ENCODE measurements at places on chromosomes 5 and 9. TPM values are rescaled to one million over a fixed set of nuclear protein-coding genes. Genes with fewer than 3 reads are reported as not detected.

Gene TXN
- 315 TPM for total RNA-seq

DNA sequence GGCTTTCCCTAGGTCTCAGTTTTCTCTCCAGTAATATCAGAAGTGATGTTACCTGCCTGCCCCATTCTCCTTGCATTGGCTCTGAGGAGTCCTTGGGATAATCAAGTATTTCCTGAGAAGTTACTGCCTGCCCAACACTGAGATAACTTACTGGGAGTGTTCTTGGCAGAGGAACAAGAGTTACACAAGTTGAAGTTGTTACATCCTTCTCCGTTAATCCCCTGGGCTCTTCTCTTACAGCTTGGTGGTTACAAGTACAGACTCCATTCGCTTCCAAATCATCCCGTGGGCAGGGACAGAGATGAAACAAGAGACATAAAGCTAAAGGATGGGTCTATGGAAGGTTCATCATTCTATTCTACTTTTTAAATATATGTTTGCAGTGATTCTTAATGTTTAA, 74.1 kb upstream of the SAP30L start:
- no peak for DNase-seq

DNA sequence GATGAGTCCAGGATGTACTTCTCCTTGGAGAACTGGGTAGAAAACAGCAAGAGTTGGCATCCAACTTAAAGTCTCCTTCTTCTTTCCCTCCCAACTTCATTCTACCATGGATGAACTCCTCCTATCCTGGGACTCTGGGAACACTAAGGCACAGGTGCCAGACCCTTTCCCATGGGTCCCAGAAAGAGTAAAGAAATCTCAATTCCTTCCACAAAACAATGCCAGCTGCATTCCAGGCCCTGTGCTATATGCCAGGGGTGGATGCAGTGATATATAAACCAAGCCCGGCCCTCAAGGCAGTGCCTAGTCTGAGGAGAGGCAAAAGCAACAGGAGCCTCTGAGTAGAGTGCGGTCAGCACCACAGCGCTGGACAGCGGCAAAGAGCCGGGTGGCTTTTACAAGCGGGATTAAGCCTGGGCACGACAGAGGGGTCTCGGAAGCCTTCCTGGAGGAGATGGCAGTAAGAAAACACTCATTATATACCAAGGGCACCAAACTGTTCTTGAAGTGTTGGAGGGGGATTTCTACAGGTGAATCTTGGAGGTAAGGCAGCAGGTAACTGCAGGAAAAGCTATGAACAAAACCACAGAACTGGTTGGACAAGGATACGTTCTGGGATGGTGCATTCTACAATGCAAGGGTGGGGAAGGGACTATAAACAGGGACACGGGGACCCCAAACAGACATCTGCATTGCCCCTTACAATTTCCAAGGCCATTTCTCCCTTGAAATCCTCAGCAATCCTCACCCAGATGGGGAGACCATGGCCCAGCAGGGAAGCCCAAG, 16.4 kb upstream of the TOR2A start:
- no peak for DNase-seq

Gene YIPF5
- total RNA-seq: 45.1 TPM

DNA sequence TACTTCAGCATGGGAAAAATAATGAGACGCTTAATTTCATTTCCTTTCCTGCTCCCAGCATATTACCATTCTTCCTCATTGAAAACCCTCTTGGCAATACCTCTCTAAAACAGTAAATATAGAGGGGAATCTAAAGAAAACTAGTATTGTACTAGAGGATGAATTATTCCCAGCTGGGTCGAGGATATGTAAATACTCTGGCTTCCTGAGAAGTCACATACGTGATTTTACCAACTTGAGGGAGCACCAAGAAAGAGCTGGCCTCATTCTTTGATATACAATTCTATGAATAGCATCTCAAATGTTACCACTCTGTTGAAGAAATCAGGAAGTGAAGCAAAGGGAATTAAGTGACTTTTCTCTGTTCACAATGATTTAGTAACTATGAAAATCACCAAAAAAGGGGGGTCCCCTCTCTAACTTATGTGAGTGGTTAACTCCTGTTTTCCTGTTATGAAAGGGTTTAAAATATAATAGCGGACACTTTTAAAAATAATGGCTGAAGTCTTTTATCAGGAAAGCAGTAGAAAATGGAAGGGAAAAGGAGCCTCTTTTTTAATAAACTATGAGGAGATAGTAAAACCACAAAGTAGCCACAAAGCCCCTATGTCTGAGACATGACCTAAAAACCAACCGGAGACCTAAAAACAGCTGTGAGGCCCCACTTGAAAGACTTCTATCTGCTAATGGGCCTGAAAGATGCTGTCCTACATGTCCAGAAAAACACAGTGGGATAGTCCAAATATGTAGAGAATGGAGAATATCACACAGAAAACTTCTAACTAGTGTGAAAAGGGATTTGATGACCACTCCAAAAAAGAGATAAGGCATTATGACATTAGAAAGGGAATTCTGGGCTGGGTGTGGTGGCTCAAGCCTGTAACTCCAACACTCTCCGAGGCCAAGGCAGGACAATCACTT, 42.6 kb downstream of the LPAR1 start:
- DNase-seq: no peak

DNA sequence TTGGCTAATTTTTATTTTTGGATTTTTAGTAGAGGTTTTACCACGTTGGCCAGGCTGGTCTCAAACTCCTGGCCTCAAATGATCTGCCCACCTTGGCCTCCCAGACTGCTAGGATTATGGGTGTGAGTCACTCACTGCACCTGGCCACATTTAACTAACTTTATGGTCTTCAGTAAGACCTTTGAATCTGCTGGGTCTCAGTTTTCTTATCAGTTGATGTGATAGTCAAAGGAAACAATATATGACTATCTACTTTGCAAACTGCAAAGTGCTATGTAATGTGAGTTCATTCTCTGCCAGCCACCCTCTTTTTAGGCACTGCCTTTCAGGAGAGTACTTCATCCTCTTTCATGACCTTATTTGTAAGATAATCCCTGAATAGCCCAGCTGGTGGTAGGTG, 474.7 kb downstream of the PDE4D start:
- no peak for DNase-seq

- no peak for DNase-seq
Measured at GRCh38 chr9:106880863-106881262, 17.9 kb downstream of the ZNF462 start.

DNA sequence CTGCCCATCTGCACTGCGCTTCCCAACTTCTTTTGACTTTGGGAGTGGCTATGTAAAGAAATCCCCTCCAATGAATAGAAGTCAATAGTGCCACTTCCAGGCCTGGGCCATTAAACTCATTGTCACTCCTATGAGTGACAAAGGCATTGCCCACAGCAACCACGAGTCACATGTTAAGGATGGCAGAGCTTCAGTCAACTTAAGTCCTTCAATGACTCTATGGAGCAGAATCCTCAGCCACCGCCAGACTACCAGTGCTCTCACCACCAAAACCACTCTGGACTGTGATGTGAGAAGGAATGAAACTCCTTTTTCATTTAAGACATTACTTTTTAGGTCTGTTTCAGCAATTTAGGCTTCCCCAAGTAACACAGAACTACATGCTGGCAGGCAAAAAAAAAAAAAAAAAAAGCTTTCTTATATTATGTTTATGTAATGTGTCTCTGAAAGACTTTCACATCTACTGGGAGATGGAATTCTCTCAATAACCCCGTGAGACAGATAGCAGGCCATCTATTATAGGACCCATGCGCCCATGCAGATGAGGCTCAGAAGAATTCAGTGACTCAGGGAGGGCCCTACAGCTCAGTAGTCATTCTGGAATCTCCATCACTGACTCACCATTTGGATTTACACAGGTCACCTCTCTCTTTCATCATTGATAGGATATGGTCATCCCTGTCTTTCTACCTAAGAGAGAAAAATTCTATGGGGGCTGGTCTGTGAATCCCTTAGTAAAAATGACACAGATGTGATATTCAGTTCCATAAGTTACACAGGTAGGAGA, 180.5 kb downstream of the CEMIP2 start:
- DNase-seq: no peak

DNA sequence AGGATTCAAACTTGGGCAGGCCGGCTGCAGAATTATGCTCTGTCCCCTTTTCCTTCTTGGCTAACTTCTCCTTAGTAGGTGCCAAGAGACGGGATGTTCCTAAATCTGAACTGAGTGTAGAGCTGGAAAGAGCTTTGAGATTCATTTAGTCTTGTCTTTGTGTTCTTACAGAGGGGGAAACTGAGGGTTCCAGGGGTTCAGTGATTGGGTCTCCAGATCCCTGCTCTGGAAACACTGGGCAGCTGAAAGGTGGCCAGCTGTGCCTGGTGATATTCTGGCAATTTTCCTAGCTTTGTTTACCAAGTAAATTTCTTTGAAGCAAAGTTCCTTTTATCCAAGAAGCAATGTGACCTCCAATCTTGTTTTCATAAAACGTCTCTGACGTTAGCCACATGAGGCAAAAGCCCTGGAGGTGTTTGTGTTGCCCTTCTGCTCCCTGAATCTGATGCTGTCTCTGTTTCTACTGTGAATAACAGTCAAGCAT, 288.7 kb downstream of the ZSWIM6 start:
- DNase-seq: no peak

GRCh38 chr9:98208635-98209034, 16.2 kb upstream of the CORO2A start:
- no peak for DNase-seq

DNA sequence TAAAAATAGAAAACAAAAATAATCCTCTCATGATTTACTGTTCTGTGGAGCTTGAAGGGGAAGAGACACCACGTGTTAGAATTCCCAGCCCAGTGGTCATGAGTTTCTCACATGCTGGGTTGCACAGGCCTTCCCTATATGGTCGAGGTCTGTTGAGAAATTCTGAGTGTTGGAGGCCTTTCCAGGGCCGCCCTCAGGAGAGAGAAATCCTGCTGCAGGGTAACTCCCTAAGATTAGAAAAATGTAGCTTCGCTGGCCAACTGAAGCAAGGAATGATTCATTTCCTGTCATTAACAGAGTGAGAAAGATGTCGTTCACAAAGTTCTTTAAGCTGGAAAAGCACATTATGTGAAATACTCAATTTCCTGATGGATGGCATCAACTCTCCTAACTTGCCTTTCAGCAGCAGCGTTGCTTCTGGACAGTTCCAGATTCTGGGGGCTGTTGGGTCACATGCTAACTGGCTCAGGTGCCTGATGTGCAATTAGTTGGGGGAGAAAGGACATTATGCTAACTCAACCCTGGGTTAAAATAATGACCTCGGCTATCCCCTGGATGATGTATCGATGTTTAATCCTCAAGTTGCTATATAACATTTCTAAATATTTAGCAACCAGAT, 104.8 kb upstream of the CD180 start:
- DNase-seq: no peak

Gene PCDHAC2
- total RNA-seq: not detected

Gene SPATA31E1
- not detected for total RNA-seq
